ENCODE measurements at places on chromosomes 2 and 18.
A peak's percentile ranks its signal among the peaks of the same experiment; 100 is the strongest.

- DNase-seq, result no peak
Measured at GRCh38 chr2:208311954-208312353, 45.9 kb downstream of the PIKFYVE start.

- no peak for DNase-seq
Measured at GRCh38 chr2:105496271-105496670, 97.4 kb upstream of the FHL2 start.

- DNase-seq, result no peak
Measured at GRCh38 chr18:6521803-6522418, 107.2 kb upstream of the L3MBTL4 start.

DNA sequence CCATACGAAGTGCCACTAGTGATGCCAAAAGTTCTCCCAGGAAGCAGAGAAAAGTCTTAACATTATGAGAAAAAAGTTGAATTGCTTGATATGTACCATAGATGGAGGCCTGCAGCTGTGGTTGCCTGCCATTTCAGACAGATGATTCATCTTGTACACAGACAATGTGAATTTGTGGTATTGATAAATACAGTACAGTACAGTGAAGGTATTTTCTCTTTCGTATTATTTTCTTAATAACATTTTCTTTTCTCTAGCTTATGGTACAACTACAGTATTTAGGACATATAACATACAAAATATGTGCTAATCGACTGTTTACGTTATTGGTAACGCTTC lies 33.6 kb upstream of the VWC2L start:
- no peak for DNase-seq

GRCh38 chr2:29446847-29447246 lies 331.6 kb downstream of the CLIP4 start:
- no peak for DNase-seq

- peak; percentile 26 for DNase-seq
Measured at GRCh38 chr2:30366199-30366691, 80.8 kb upstream of the LCLAT1 start.

GRCh38 chr2:168673265-168674189 lies 128.9 kb upstream of the NOSTRIN start:
- no peak for DNase-seq

- DNase-seq, result peak; percentile 70
Measured at GRCh38 chr2:65300761-65301711, 73.4 kb downstream of the ACTR2 start.

DNA sequence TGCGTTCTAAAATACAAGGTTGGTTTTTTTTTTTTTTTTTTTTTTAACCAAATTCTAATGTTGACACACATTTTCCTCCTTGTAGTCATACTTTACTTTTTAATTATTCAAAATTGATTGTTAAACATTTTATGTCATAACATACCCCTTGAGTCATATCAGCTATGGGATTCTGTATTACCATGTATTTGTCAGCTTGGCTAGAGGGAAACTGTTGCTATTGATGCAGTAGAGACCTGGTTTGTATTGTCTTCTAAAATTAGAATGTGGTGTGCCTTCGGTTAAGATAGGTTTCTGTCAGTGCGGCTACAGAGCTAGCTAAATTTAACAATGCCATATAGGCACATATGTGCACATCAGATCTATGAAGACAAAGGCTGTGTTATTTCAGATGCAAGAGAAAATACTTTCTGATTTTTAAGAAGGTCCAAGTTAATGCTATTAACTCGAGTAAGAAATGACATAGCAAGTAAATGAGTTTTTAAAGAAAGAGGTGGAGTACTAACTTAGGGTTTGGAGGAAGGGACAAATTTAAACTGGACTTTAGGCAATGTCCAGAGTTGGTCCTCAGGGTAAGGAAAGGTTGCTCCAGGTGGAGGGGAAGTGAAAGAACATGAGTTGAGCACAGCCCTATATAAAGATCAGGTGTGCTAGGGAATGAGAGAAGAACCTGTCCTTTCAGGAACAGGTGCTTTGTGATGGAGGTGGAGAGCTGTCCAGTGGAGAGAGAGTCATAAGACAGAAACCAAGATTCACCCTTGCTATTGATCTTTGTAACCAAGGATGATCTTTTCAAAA lies 152.3 kb downstream of the PRPF40A start:
- no peak for DNase-seq

GRCh38 chr2:182207049-182207746 lies 219.6 kb downstream of the PDE1A start:
- DNase-seq, result no peak

DNA sequence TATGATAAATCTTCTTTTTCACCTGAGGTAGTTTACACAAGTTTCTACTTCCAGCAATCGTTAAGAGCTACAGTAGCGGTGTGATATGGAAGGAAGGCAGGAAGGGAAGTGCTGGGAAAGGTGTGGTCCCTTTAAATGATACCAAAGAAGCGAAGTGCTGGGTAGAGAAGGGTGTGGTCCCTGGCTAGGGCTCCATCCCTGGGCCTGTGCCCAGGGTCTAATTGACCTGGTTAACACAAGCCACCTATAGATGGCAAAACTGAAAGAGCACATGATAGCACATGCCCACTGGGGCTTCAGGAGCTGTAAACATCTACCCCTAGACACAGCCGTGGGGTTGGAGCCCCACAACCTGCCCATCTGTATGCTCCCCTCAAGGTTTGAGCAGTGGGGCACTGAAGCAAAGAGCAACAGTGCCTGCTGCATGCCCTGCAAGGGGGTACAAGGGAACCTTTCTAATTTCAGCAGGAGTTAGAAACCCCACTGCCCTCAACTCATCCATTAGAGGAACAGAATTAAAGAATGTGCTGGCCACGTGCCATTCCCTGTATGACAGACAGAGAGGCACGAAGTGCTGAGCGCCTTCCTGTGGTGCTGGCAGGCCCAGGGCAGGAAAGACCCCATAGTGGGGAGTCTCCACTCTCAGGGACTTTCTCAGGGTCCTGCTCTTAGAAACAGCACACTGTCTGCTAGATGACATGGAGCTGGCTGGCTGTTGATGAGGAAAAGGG lies 153.1 kb upstream of the LMAN1 start:
- DNase-seq, result no peak

GRCh38 chr2:172109988-172110811 lies 7.5 kb upstream of the DLX2 start:
- no peak for DNase-seq

- no peak for DNase-seq
Measured at GRCh38 chr2:6945087-6945813, 28.0 kb downstream of the RNF144A start.

DNA sequence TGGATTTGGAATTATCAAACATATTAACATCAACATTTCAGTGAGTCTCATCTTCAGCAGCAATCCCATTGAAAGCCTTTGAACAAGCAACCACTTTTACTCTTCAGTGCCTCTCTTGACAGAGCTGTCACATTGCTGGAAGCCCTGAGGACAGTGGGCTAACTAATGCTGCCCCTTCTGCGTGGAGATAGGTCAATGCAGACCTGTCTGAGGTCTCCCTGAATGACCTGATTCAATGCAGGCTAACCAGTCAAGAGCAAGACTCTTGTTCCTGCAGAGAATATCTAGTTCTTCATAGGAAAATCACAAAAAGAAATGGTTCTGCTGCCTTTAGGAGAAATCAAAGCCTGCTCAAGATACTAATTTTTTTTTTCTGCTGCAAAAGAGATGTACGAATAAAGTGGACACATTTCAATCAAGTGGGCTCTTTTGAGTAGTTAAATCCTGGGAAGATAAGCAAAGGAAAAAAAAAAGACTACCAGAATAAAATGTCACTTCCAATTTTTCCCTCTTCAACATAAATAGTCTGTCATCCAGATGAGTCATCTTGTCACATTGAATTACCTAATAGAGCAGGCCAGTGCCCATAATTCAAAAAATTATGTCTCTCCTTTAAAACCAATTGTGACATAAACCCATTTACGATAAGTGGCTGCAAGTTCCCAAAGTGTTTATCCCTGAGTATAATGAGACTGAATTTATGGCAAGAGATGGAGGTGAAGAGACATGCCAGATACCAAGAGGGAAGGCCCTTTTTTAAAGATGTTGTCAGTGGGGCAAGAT lies 1269.0 kb upstream of the DDX18 start:
- no peak for DNase-seq

DNA sequence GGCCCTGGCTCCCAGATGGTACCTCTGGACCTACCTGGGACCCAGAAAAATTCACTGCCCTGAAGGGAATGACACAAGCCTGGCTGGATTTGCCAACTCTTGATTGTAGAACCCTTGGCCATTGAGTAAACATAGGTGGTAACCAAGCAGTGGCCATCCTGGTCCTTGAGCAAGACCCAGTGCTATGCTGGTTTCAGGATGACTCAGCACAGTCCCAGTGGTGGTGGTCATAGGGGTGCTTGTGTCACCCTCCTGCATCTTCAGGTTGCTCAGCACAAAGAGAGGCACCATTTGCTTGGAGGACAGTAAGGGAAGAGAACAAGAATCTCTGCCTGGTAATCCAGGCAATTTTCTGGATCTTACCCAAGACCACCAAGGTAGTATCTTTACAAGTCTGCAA lies 52.9 kb downstream of the UPP2 start:
- DNase-seq, result no peak

DNA sequence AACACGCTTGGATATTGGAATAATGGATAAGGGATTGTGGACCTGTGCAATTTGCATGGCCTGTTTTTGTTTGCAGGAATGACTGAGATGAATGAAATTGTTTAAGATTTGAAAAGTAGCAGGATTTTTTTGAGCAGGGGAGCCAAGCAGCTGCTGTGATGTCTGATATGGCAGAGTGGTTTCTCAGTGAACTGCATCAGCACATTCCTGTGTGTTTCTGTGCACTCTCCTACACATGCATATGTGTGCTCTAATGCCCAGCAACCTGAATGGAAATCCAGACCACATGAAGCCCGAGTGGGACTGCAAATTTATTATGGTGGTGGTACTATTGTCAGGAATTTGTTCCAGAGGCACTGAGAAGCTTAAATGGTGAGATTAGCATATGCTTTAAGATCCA lies 161.7 kb downstream of the PARD3B start:
- no peak for DNase-seq

DNA sequence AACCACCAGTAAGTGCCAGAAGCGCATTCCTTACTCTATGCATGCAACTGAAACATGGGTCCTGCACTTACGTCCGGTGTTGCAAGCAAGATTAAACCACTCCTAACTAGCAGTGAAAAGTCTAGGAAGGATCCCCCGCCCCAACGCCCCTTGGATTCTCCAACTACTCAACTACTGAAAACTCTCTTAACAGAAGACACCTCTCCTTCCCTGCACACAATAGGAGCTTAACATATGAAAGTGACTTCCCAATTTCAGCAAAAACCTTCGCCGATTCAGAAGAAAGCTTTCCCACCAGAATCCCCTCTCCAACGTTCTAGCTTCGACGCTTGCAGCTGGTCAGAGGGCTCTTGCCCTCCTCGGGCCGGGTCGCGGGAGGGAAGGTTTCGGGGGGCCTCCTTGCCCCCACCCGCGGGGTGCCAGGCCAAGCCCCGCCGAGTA lies 578 bp downstream of the IWS1 start:
- no peak for DNase-seq

DNA sequence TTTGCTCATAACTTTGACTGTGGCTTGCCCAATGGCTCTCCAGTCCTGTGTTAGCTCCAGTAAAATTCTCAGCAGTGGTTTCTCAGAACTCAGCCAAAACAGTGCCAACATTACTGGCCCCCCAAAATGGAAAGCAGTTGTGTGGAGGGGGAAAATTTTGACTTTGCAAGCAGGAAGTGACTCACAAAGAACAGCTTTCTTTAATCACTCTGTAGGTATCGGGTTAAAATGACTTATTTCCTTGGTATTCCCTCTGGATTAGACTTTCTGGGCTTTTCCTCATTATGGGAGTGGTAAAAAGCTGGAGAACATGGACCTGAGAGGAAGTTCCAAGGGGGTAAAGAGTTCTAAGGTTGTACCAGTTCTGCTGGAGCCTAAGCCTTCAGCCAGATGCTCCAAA lies 175.7 kb upstream of the RND3 start:
- DNase-seq, result no peak

GRCh38 chr2:127733113-127733815 lies 32.0 kb downstream of the SFT2D3 start:
- DNase-seq, result no peak

- DNase-seq, result no peak
Measured at GRCh38 chr2:134287323-134287722, 33.5 kb downstream of the MGAT5 start.

DNA sequence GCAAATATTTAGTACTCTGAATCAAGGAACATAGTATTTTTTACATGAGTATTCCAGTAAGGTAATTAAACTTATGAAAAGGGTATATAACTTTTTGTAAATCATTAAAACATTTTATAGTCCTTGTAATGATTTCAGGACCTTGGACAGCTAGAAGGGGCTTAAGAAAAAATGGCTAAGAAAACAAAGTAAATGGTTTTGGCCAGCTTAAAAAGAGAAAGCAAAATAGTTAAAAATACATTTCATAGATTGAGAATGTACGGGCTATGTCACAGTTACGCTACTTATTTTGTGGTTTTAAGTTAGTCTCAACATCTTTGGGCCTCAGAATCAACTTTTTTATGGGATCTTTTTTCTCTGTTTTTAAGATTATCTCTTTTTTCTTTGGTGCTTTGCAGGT lies 26.7 kb downstream of the POLI start:
- no peak for DNase-seq

- no peak for DNase-seq
Measured at GRCh38 chr2:239029958-239030357, 182.1 kb downstream of the TWIST2 start.

- no peak for DNase-seq
Measured at GRCh38 chr2:39608686-39609441, 56.9 kb upstream of the TMEM178A start.

GRCh38 chr2:219261024-219261855 lies 7.5 kb upstream of the TUBA4A start:
- DNase-seq, result no peak

- no peak for DNase-seq
Measured at GRCh38 chr2:134277223-134277622, 23.4 kb downstream of the MGAT5 start.

DNA sequence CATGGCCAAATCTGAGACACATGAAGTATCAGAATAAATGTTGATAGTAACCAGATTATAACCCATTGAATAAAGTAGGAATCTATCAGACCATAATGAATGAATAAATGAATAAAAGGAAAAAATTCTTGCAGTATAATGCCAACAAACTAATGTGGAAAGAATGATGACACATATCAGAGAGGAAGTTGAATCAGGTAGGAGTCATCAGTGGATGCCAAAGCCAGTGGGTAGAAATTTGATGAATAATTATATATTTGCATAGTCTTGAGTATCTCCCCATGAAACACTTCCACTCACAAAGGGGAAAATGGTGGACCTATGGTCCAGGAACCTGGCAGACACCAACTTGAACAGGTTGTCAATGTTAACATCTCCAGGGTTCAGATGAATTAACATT lies 68.6 kb downstream of the GALNT3 start:
- no peak for DNase-seq

- no peak for DNase-seq
Measured at GRCh38 chr2:109436610-109437225, 177.0 kb downstream of the SEPTIN10 start.

Measured in stimulated activated CD4-positive, alpha-beta T cell treated with anti-CD3 and anti-CD28 coated beads, Interleukin-12 subunit alpha, Interleukin-12 subunit beta, amount 100 ng/mL, for 48 hours (primary cell).